ENCODE measurements at places on chromosomes 5 and 9.

GRCh38 chr5:114387433-114387832, 25.6 kb downstream of the KCNN2 start:
- DNase-seq: no peak

- no peak for DNase-seq
Measured at GRCh38 chr5:178560911-178561310, 29.3 kb downstream of the COL23A1 start.

GRCh38 chr9:8494571-8494970, 695.0 kb upstream of the DMAC1 start:
- DNase-seq: no peak

GRCh38 chr5:60101573-60101972, 208.0 kb upstream of the PDE4D start:
- no peak for DNase-seq

DNA sequence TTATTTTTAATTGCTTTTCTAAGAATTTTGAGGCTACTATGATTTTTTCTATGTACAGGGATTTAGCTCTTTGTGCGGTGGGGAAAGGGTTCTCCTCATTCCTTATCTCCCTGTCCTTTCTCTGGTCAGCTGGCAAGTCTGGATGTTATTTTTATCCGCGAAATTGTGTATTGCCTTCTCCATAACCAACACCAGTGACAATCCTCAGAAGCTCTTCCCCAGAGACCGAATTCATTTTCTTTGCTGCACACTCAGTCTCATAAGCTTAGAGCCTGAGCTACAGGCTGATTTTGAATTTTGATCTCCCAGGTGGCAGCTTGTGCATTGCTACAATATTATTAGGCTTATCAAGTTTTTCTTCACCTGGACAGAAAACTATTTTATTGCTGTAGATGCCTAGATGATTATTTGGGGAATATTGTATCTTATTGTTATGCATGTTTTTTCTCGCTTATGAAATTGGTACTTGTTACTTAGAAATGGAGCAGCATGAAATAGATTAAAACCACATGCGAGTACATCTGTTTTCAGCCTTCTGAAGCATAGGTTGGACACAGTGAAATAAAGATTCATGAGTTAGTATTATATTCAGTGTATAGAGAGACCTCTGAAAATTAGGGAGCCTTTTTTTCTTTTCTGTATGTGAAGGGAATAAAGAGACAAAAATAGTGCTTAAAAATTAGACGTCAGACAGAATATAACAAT, 27.3 kb downstream of the CPEB4 start:
- DNase-seq: no peak

DNA sequence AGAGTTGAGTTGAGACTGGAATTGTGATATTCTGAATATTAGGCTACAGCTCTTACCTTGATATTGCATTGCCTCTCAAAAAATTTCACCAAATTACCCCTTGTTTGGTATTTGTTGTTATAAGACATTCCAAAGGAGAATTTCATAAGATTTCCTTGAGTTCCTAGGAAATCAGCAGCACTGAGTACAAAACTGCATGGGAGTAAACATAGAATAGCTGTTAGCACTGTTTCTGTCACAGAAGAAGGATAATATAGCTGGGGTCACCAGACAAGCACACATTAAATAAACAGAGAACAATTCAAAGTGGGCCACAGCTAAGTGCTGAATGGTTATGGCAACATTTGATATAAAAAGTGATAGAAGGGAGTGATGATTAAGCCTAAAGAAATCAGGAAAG, 724.3 kb downstream of the PRELID2 start:
- no peak for DNase-seq

DNA sequence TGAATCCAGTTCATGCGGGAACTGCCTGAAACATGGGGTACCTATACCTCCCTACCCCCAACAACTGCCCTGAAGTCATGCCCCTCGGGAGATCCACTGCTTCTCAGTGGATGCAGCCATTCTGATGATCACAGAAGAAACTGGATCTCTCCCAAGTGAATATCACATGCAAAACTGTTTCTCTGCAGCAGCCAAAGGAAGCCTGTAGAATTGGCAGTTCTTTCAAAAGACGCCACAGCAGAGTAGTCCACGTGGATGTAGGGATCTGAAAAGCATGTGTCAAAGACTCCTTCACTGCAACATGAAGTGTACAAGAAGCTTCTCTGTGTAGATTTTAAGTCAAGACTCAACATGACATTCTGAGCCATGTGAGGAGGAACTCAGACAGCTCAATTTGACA, 286.7 kb downstream of the NR3C1 start:
- no peak for DNase-seq

- DNase-seq: no peak
Measured at GRCh38 chr5:169763376-169764017, 126.4 kb downstream of the DOCK2 start.

- DNase-seq: peak; percentile 42
Measured at GRCh38 chr9:135504262-135505243, 4.1 kb downstream of the MRPS2 start.

GRCh38 chr5:137462816-137463520, 36.2 kb downstream of the SPOCK1 start:
- no peak for DNase-seq

GRCh38 chr9:19456996-19457692, 48.3 kb downstream of the ACER2 start:
- DNase-seq: peak; percentile 59

GRCh38 chr5:33827018-33827707, 64.6 kb downstream of the ADAMTS12 start:
- no peak for DNase-seq

DNA sequence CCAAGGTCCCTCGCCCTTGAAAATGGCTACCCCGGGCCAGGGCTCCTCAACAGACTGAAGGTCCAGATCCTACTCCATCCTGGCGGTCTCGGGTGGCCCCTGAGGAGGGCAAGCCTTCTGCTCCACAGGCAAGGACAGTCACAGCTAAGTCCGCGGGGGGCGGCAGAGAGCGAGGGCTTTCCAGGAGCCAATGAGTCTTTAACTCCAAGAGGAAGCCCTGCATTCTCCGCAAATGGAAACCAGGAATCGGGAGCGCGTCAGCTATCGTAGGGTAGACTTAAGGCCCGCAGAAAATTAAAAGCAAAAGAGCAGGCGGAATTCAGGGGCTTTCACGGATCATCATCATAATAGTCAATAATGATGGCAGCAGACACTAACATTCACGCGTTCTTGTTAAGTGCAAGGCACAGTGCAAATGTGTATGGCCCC, 87.8 kb upstream of the TNFAIP8 start:
- DNase-seq: peak; percentile 92

DNA sequence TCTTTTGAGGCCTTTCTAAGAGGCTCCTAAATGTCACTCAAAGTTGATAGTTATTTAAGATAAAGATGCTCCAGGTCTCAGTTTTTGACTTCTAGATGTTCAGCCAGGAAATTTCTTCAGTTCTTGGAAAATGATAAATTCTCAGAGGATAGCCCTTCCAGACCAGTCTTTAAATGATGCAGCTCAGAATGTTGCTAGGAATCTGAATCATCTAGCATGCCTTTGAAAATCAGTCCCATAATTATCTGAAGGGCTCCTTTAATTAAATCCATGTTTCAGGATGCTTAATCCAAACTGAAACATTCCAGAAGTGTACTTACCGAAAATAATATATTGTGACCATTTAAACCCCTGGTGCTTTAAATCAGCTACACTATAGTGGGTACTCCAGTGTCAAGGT, 107.5 kb upstream of the FBN2 start:
- no peak for DNase-seq

DNA sequence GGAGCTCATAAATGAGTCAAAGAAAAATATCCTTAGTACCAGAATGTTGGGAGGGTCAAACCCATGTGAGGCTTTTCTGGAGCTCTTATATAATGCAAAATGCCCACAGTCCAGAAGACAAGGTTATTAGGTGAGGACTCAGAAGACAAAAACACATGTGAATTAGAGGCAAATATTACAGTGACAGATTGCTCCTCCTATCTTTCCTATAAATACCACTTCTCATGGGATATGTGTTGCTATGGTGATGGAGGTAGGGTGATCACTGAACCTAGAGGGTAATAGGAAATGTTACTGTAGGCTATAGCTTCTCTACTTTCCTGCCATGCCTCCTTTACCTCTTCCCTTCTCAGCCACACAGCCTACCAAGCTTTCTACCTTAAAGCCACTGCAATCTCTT, 264.6 kb downstream of the SEC61B start:
- DNase-seq: no peak

DNA sequence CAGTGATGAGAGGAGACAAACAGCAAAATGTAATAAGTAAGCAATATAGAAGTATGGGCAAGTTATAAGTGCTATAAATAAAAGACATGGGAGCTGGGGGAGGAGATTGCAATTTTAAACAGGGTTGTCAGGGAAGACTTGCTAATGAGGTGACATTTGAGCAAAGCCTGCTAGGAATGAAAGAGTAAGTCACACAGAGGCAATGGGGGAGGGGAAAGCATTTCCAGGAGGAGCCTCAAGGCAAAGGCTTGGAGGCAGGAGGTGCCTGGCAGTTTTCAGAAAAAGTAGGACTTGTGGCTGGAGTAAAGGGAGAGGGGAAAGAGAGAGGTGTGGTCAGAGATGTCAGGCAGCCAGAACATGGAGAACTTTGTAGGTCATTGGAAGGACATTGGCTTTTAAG, 124.4 kb upstream of the NMUR2 start:
- no peak for DNase-seq

GRCh38 chr5:126234563-126235195, 188.5 kb upstream of the GRAMD2B start:
- DNase-seq: no peak

DNA sequence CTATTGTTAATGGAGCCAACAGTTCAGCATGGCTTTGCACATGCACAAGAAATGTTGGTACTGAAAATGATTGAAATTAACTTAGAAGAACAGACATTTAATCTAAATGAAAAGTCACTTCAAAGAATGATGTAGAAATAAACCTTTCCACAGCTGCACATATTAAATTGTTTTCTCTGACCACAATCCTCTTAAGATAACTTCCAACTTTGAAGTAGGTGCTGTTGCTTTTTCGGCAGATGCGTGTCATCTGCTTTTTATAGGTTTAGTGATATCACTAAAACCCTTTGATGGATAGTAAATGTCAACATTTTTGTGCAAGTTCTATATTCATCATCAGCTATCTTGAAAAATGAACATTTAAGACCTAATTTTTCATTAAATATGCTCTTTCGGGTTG, 25.3 kb upstream of the SLC1A3 start:
- no peak for DNase-seq

- DNase-seq: no peak
Measured at GRCh38 chr9:134807716-134808446, 72.7 kb upstream of the FCN2 start.

GRCh38 chr5:148168246-148168645, at the start of gene SPINK14:
Gene SPINK14 (plus strand): TSS chr5:148168546. CDS start chr5:148169733, 1,187 bp downstream.
- no peak for DNase-seq

DNA sequence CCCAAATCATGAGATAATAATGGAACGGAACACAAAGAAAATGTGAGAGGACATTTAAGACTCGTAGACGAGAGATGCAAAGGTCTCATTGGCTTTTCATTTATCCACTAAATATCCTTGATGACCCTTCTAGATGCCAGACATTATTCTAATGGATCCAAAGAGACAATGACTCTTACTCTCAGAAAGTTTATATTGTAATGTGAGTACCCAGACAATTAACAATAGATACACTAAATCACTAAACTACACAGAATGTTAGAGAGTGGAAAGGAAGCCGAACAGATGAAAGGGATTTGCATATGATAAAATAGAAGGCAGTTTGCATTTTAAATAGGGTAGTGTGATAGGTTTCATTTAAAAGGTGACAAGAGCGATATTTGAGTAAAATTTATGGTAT, 973.3 kb downstream of the TAF11L14 start:
- DNase-seq: no peak

GRCh38 chr9:35673132-35674024, at the start of gene CA9:
Gene CA9 (plus strand): TSS chr9:35673928. CDS start chr9:35673960, 32 bp downstream.
- DNase-seq: no peak

DNA sequence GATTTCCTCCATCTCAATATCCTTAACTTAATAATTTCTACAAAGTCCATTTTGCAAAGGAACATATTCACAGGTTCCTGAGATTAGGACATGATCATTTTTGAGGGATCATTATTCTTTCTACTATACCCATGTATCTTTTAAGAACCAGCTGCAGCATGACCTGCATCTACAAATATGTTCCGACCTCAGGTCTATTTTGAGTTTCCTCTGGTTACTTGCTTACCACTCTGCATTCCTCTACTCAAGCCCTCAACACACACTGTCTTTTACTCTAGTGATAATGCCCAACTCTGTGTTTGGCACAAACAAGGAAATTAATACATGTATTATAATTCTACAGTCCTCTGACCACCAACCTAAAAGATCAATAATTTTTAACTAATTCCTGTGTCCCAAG, 386.1 kb downstream of the DNAH5 start:
- DNase-seq: no peak

DNA sequence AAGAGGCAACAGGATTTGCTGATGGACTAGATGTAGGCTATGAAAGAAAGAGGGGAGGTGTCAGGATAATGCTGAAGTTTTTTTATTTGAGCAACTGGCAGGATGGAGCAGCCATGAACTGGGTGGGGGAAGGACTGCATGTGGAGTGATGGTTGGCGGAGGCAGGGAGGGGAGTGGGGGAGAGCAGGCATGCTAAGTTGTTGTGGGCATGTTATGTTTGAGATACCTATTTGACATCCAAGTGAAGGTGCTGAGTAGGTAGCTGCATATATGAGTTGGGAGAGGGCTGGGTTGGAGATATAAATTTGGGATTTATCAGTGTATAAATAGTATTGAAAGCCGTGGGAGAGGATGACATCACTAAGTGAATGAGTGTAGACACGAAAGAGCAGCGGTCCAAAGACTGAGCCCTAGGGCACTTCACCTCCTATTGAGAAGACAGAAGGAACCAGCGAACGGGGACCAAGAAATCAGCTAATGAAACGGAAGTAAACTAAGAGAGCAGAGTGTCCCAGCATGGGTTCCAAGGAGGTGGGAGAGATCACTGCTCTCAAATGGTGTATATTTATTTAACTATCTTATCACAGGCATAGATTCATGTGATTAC, 7.4 kb downstream of the BSPRY start:
- DNase-seq: no peak

DNA sequence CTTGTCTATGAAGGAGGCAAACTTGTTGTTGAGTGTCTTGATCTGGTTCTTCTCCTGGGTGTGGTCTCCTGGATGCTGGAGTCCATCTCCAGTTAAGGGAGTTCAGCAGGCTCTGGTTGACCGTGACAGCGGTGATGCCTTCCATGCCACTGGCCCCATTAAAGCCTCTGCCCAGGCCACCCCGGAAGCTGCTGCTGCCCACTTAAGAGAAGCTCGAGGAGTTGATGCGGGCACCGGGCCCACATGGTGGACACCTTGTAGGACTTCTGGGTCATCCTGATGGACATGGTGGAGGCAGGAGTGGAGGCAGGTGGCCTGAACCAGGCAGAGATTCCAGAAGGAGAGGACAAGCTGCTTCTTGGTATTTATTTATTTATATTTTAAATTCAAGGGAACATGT, 44.7 kb upstream of the DEPDC1B start:
- no peak for DNase-seq
